NCI-H2171 (cell line): ENCODE measurements at places on chromosomes 3 and 15.
A peak's percentile ranks its signal among the peaks of the same experiment; 100 is the strongest.

DNA sequence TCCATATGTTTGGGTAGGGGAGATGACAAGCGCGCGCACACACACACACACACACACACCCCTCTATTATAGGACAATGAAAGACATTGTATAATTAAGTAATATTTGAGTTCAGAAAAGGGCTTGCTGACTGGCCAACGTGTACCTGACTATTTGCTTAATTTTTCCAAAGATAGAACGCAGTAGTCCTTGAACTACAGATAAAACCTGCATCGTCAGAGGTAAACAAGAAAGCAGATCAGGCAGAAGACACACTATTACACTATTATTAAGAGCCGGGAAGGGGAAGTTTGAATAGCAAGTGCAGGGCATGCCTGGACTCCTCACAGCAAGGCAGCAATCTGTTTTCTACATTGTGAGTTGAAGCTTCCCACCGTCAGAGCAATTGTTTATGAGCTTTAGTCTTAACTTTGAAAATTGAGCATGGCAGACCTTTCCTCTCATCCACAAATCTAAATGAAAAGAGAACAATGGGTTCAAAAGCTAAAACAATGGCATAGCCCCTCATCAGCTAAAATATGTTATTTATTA lies 427.7 kb downstream of the GABRG3 start:
- DNase-seq, result peak; percentile 32

- DNase-seq, result no peak
These were observed 7.5 kb downstream of the TMEM40 start for GRCh38 chr3:12751571-12751970.

GRCh38 chr3:114442246-114442645 lies 148.4 kb downstream of the TIGIT start:
- DNase-seq, result no peak

GRCh38 chr3:173761161-173761560 lies 363.6 kb downstream of the NLGN1 start:
- DNase-seq, result no peak

GRCh38 chr3:129738172-129738571 lies 131.7 kb upstream of the PLXND1 start:
- no peak for DNase-seq

GRCh38 chr3:94513600-94513999 lies 450.7 kb downstream of the NSUN3 start:
- DNase-seq, result no peak

GRCh38 chr3:9077029-9077428 lies 113.8 kb upstream of the RAD18 start:
- DNase-seq, result no peak

GRCh38 chr15:99987119-99987506 lies 253.9 kb upstream of the LYSMD4 start:
- DNase-seq, result no peak

DNA sequence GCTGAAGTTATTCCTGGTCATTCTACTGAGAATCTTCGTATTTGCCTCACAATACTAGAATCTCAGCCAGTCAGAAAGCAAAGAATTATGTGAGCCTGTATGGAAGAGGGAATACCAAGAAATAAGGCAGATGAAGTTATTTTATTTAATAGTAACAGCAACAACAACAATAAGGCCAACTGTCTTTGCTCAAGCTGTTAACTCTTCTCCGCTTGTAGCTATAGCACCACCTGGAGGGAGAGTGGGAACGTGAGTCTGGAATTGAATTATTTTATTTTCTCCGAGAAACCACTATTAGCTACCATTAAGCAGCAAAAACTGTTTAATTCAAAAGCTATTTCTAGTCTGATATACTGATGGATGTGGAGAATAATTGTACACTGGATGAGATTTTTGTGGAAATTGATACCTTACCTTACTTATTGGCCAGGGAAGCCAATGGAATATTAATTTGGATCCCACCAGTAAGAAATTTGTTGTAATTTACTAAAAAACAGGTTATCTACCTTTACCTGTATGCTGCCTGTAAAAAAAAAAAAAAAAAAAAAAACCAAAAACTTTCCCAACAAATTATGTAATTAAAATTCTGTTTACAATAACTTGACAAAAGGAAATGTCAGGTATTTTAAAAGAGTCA lies 50.1 kb downstream of the CALML4 start:
- DNase-seq, result peak; percentile 20

GRCh38 chr3:114686621-114687020 lies 392.8 kb downstream of the TIGIT start:
- no peak for DNase-seq

- no peak for DNase-seq
These were observed 296.4 kb downstream of the RBMS3 start for GRCh38 chr3:29577250-29577649.
